WERI-Rb-1 (cell line): ENCODE measurements at places on chromosomes 1 and 21.

- no peak for DNase-seq
Observed at GRCh38 chr1:43908858-43909257, 24.7 kb upstream of the ARTN start.

GRCh38 chr1:32180186-32181060 lies 948 bp downstream of the TXLNA start:
- DNase-seq, result peak; percentile 48

GRCh38 chr1:18199462-18199861 lies 91.9 kb downstream of the IGSF21 start:
- DNase-seq, result peak; percentile 96

DNA sequence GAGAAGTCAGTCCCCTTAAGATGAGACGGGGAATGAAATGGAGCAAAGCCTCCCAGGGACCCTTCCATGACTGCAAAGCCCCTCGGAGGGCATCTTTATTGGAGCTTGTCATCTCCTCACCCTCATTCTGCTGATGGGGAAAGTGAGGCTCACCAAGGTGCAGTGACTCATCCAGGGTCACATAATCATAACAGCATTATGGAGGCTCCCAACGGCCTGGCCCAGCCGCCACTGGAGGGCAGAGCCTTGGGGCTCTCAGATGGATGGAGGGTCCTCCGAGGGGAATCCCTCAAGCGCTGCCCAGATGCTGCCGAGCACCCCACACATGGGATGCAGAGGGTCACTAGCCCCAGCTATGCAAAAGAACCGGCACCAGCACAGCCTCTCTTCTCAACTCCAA lies 18.9 kb downstream of the IFFO2 start:
- no peak for DNase-seq

GRCh38 chr1:204505674-204506200 lies 10.5 kb upstream of the MDM4 start:
- no peak for DNase-seq

DNA sequence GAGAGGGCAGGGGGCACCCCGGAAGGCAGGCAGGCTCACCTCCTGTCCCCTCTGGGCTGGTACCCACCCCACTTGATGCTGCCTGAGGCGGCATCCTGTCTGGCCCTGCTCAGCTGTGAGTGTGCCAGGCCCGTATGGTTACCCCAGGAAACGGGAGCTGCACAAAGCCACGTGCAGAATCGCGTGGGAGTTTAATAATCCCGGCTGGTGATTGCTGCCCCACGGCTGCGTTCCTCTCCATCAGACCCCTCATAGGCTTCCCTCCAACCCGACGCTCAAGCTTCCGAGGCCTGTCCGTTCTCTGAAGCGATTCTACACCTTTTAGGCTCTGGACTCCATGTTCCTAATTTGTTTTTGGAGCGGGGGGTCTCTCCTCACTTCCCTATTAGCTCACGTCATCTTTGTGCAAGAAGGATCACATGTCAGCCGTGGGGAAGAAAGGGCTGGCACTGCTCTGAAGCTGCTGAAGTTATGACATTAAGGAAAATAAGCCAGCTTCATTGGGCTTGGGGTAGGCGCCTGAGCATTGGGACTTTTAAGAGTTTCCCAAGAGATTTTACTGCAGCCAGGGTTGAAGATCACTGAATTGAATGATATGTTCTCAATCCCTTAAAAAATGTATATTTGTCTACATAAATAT lies 1.1 kb upstream of the B3GALT5 start:
- DNase-seq, result no peak

GRCh38 chr1:94379615-94380014 lies 38.6 kb upstream of the ABCD3 start:
- DNase-seq, result no peak

DNA sequence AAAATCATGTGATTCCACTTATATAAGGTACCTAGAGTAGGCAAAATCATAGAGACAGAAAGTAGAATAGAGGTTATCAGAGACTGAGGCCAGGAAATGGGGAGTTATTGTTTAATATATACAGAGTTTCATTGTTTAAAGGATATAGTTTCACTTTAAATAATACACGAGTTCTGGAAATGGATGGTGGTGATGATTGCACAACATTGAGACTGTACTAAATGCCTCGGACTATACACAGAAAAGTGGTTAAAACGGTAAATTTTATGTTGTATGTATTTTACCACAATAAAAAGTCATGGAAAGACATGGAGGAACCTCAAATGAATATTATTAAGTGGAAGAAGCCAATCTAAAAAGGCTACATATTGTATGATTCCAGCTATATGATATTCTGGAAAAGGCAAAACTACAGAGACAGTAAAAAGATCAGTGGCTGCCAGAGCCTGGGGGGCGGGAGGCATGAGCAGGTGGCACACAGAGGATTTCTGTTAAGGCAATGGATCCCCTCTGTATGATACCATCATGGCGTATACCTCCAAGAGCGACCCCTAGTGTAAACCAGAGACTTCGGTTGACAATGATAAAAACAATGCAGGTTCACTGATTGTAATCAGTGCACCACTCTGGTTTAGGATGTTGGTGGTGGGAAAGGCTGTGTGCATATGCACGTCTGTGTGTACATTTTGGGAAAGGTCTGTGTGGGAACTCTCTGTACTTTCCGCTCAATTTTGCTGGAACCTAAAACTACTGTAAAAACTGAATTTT lies 7.5 kb downstream of the C1orf198 start:
- DNase-seq, result no peak

DNA sequence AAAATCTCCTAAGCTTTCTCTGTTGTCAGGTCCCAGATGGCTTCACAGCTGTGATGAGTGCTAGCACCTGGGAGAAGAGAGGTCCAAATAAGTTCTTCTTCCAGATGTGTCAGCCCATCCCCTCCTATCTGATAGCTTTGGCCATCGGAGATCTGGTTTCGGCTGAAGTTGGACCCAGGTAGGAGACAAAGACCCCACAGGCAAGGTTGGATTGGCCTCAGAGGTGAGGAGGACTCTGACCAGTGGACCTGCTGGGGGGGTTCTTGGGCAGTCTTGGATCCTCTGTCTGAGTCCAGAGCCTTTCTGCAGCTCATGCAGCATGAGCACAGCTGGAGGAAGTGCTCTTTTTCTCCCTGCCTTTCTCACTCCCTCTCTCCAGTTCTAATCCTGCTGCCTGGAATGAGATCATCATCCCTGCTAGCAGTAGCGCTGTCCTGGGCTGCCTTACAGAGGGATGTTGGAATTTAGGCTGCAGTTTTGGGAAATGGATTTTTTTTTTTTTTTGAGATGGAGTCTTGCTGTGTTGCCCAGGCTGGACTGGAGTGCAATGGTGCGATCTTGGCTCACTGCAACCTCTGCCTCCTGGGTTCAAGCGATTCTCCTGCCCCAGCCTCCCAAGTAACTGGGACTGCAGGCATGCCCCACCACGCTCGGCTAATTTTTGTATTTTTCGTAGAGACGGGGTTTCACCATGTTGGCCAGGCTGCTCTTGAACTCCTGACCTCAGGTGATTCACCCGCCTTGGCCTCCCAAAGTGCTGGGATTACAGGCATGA lies 7.1 kb downstream of the RNPEP start:
- DNase-seq, result no peak

GRCh38 chr1:159996653-159997052 lies 35.1 kb downstream of the PIGM start:
- DNase-seq, result no peak
